ENCODE measurements at places on chromosomes 12 and 14. TPM values are rescaled to one million over a fixed set of nuclear protein-coding genes. Genes with fewer than 3 reads are reported as not detected.
A peak's percentile ranks its signal among the peaks of the same experiment; 100 is the strongest.

DNA sequence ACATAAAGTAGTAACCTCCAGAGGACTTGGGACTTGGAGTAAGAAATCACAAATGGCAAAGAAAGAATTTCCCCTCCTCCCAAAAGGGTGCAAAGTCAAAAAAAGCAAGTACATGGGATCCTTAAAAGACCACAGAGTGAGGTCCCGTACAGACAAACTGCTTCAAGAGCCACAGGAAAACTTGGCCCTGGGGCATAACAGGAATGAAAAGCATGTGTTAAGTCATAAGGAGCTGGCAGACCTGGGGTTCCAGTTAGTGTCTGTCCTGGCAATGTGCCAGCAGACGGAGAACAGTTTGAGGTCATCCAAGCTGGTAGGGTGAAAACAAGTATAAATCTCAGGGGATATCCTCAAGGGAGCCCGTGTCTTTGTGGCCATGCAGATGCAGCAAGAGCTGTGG is 73.2 kb downstream of the HSD17B6 start:
- DNase-seq, result no peak

GRCh38 chr14:103137689-103138300 is 14.5 kb downstream of the TNFAIP2 start:
- DNase-seq, result no peak

GRCh38 chr14:34470319-34470718 is 8.3 kb upstream of the SPTSSA start:
- peak; percentile 35 for DNase-seq

DNA sequence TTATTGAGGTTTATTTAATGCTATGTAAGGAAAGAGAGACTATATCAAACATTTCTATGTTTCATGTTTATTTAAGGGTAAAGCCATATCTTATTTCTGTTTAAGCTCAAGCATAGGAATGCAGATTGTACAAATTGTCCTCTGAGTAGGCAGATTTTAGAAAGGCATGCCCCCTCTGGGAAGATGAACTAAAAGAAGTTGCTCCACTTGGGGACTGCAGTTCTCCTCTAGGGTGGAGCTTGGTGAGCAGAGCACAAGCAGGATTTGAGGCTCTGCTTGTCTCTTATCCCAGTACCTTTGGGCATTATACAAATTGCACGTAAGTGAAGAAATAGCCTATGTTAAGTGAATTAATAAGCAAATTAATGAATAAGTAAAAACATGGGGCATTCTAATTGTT is 96.2 kb upstream of the PDE3A start:
- DNase-seq, result no peak

Gene KRT3
- not detected for total RNA-seq

GRCh38 chr14:56754921-56755320 is 55.4 kb downstream of the OTX2 start:
- no peak for DNase-seq

DNA sequence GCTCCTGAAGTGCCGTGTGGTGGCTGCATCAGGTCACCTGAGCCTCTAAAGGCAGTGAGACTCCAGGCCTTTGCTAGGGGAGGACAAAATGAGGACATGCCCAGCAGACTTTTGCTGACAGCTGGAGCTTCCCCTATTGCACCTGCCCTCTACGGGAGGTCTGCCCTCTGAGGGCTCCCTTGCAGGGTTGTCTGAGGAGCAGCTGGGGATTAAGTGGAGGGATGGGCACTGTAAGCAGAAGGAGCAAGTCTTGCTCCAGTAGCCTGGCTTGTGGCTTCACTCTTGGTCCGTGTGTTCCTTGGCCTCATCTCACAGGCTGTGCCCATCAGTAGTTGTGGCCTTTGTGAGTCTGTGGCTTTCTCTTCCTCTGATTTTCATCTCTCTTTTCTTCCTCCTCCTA is 66.9 kb upstream of the NRXN3 start:
- DNase-seq, result no peak

GRCh38 chr12:27899151-27899661 is 73.3 kb downstream of the PTHLH start:
- no peak for DNase-seq

Gene FGF6
- not detected for total RNA-seq

GRCh38 chr12:45268672-45269411 is 52.9 kb downstream of the ANO6 start:
- DNase-seq, result peak; percentile 91

GRCh38 chr12:6962285-6963015 is 8.0 kb downstream of the PHB2 start:
- DNase-seq, result no peak

DNA sequence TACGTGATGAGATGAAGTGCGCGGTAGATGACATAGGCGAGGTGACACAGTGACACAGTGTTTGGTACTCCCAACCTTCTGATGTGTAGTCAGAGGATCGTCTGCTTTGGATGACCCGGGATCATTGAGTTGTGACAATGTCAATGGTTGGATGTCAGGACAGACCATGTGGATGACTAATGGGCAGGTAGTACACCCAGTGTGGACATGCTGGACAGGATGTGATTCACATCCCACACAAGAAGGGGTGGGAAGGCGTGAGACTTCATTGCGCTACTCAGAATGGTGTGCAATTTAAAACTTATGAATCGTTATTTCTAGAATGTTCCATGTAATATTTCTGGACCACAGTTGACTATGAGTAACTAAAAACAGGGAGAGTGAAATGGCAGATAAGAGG is 23.8 kb downstream of the MAP3K9 start:
- DNase-seq, result no peak

DNA sequence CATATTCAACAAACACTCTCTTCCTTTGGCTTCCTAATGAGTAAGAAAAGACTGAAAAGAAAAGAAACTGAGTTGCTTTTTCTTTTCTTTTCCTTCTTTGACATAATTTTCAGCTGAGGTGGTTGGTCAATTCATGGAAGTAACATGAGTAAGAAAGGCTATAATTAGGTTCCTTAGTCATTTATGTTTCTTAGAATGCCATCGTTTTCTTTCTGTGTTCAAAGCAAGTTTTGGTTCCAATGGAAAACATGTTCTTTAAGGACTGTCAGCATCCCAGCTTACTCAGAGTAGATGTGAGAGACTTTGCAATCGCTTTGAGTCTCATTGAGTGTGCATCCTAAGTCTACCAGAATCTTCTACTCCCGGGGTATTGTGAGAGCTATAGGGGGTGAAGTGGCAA is 882.4 kb downstream of the DIO2 start:
- no peak for DNase-seq

All from mesenteric fat pad (tissue), 1 donor.